ENCODE measurements at places on chromosomes 12 and 14.

DNA sequence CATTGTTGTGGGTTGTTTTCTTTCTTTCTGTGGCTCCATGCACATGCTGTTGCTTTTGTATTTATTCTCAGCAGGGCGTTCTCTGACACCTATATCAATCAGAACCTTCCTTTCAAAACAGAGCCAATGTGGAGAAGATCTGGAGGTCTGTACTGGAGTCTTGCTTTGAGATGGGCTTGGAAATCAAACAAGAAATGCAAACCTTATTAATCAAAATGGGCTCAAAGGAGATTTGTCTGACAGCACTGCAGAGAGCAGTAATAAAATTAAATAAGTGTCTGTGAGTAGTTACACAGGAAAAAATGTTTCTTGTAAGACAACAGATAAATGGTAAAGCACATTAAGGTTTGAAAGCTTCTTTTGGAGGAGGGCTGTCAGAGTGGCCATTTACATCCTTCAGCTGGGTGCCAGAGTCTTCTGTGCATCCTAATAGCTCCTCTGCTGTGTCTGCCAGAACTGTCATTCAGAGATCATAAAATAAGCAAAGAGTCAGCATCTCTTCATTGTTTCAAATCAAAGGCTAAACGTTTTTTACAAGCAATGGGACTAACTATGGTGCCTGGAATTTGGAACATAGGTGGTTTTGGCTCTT lies 414.3 kb downstream of the NAV3 start:
- no peak for DNase-seq

- DNase-seq, result no peak
Observed at GRCh38 chr14:105850853-105851581, 324.6 kb downstream of the TMEM121 start.

GRCh38 chr12:24719293-24719721 lies 229.6 kb downstream of the BCAT1 start:
- DNase-seq, result no peak

DNA sequence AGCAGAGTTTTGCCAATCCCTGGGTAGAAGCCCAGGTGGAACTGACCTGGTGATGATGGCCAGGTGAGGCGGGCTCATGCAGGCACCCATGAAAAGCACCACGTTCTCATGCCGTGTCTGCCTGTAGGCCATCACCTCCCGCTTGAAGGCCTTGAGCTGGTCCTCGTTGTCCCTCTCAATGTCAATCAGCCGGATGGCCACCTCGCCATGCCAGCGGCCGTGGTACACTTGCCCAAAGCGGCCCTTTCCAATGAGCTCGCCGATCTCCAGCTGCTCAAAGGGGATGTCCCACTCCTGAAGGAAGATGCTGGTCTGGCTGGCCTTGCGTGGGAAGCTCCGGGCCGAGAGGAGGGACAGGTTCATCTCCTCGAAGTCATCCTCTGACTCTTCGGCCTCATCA lies 163.4 kb upstream of the NOS1 start:
- no peak for DNase-seq

DNA sequence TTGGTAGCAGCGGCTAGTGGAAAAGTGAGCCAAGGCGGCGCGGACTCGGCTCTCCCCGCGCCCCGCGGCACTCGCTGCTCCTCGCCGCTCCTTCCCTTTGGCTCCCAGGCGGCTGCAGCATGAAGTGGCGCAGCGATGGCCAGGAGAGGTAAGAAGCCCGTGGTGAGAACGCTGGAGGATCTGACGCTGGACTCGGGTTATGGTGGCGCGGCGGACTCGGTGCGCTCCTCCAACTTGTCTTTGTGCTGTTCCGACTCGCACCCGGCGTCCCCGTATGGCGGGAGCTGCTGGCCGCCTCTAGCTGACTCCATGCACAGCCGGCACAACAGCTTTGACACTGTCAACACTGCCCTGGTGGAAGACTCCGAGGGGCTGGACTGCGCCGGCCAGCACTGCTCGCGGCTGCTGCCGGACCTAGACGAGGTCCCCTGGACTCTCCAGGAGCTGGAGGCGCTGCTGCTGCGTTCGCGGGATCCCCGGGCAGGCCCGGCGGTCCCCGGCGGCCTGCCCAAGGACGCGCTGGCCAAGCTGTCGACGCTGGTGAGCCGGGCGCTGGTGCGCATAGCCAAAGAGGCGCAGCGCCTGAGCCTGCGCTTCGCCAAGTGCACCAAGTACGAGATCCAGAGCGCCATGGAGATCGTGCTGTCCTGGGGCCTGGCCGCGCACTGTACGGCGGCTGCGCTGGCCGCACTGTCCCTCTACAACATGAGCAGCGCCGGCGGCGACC lies 225.6 kb upstream of the CRY1 start:
- no peak for DNase-seq

GRCh38 chr12:39887856-39888255 lies 218.0 kb downstream of the SLC2A13 start:
- no peak for DNase-seq

- no peak for DNase-seq
Observed at GRCh38 chr14:80955416-80955941, at the start of gene TSHR. Gene TSHR (plus strand): TSS chr14:80955621. CDS start chr14:80955681, 60 bp downstream.

GRCh38 chr12:130419116-130419515 lies 81.4 kb downstream of the PIWIL1 start:
- no peak for DNase-seq
